Activated naive CD4-positive, alpha-beta T cell treated with anti-CD3 and anti-CD28 coated beads, Interleukin-2, amount 50 U/mL, for 72 hours (primary cell): ENCODE measurements at places on chromosomes 1 and 21. TPM values are rescaled to one million over a fixed set of nuclear protein-coding genes. Genes with fewer than 3 reads are reported as not detected.

DNA sequence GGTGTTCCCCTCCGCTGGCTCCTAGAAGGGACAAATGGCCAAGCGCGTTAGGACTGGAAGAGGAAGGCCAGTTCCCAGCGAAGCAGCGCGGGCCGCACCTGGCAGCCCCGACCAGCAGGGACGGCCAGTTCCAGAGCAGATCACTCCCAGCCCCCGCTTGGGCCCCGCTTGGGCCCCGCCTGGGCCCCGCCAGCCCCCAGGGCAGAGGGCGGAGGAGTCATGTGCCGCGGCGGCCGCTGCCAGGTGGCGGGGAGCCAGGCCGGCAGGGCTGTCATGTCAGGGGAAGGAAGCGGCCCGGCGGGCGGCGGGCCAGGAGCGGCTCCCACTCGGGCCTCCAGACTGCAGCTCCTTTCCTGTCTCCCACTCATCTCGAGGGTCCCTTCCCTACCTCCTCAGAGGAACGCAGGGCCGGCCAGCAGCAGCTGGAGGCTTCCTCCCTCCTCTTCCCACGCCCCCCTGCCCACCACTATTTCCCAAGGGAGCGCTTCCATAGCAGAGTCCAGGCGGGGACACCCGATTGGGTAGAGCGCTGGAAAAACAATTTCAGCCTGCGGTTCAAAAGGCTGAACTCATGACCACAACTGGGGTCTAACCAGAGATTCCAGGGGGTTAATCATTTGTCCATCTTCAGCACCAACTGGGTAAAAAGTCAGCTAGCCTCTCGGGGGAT, 16.5 kb downstream of the ZNF697 start:
- no peak for DNase-seq

DNA sequence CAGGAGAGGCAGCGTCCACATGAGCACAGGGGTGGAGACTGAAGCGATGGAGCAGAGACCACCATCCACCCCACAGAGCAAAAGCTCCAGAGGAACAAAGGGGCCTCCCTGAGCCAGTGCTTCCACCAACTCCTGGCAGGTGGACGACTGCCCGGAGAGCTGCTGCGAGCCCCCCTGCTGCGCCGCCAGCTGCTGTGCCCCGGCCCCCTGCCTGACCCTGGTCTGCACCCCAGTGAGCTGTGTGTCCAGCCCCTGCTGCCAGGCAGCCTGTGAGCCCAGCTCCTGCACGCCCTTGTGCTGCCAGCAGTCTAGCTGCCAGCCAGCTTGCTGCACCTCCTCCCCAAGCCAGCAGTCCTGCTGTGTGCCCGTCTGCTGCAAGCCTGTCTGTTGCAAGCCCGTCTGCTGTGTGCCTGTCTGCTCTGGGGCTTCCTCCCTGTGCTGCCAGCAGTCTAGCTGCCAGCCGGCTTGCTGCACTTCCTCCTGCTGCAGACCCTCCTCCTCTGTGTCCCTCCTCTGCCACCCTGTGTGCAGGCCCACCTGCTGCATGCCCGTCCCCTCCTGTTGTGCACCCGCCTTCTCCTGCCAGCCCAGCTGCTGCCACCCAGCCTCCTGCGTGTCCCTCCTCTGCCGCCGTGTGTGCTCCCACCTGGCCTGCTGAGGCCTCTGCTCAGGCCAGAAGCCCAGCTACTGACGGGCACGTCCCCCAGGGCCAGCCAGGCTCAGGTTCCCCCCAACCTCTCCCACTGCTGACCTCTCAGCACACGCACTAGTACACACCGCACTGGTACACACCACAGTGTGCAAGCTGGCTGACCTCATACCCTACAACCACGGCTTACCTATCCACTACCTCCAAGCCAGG, 5.4 kb downstream of the KRTAP10-12 start:
- no peak for DNase-seq

- no peak for DNase-seq
Observed at GRCh38 chr1:56446531-56447098, 132.7 kb downstream of the PLPP3 start.

GRCh38 chr1:23423415-23424292, 894 bp downstream of the TCEA3 start:
- DNase-seq = peak; percentile 18

- DNase-seq = no peak
Observed at GRCh38 chr1:15757575-15758342, 836 bp upstream of the FBLIM1 start.

DNA sequence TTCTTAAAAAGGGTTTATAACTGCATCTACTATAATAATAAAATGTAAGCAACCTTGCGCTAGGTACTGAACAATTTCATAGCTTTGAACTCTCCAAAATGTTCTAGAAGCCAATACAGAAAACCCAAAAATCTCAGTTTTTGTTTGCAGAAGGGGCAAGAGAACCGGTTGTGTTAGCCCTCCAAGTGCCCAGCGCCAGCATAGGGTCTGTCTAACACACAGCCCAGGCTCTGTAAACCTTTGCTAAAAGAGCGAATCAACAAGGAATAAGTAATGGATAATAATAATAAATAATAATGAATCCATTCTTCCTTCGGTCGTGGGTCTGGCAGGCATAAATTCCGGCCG, 333 bp upstream of the CHAF1B start:
- DNase-seq = no peak

DNA sequence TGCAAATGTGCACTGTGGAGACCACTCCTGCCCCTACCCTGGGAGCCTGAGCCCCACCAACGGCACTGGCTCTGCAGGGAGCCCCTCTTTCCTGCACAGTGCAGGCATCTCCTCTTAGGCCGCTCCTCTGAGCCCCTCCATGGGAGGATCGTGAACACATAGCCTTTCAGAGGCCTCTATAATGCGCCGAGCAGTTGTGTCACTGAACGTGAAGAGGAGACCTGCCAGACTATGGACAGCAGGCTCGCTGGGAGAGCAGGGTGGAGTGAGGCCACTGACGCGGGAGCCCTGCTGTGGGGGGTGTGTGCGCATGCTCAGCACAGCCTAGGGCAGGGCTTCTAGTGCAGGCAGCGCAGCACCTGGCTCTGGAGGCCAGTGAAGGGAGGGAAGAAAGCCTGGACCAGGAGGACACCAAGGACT, 151.3 kb upstream of the COL6A1 start:
- DNase-seq = no peak

- DNase-seq = no peak
Observed at GRCh38 chr1:215260711-215261110, 178.2 kb downstream of the KCNK2 start.

The CD247 gene
- 118 TPM for total RNA-seq

DNA sequence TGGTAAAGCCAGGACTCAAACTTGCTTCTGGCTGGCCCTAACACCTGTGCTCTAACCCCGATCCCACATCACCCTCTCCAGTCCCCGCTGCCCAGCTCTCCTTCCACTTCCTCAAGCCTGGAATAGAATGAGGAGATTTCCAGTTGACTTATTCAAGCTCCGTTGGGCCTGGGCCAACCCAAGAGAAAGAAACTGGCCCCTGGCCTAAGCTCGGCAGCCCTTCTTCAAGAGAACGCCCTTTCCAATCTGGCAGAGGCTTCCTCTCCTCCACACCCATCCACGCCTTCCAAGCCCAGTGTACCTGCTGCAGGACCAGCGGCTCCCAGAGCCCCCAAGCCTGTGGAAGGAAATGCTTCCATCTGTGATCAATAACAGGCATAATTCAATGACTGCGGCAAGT, 51.9 kb downstream of the LRRN2 start:
- no peak for DNase-seq

The MORN1 gene
- 5.7 TPM for total RNA-seq
